ENCODE measurements at places on chromosomes 2 and 18.

DNA sequence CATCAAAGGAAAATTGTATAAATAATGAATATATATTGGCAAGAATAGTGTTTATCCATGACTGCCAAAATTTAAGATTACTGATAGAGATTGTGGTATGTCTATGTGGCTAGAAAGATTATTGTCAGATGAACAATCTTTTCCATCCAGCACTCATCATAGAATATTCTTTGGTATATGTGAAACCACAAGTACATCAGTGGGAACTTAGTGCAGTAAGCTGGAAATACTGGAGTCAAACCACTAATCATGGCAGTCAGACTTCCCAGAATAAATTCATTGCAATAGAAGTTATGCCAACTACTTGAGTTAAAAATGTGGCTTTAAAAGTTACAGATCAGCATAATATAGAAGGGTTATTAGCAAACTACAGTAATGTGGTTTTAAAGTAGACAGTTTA lies 310.3 kb downstream of the GULP1 start:
- DNase-seq, result no peak

DNA sequence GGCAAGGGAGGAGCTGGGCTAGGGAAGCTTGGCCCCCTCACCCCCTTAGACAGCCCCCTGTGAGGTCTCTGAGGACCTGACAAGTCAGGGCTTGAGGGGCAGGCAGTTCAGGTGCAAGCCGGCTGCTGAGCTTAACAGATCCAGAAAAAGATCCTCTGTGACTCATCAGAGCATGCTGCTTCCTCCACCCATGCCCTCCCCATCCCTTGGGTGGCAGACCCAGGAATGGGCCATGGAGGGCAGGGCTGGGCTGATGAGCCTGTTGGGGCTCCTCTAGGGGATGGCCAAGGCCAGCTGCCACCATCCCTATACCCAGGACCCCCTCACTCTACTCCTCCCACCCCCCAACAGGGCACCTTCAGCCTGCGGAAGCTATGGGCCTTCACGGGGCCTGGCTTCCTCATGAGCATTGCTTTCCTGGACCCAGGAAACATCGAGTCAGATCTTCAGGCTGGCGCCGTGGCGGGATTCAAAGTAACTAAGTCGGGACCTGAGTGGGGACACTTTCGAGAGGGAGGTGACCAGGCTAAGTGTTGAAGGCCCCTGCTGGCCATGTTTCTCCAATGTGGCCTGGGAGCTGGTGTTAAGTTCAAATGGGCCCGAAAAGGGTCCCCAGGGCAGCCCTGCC lies 1.9 kb downstream of the SLC11A1 start:
- DNase-seq, result peak; percentile 84

- DNase-seq, result peak; percentile 87
Measured at GRCh38 chr2:218401890-218402289, 2.2 kb downstream of the CTDSP1 start.

DNA sequence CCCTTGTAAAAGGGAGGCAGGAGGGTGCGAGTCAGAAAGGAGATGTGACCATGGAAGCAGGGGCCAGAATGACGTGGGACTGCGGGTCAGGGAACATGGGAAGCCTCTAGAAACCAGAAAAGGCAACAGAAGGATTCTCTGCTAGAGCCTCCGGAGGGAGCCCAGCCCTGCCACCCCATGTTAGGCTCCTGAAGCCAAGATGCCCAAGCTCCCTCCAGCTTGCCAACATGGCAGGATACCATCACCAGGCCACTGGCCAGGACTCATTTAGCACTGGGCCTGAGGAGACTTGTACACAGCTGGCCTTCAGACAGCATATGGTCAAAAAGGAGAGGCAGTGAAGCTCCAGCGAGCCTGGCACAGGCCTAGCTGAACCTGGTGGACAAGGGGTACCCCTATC lies 5.6 kb downstream of the TMEM247 start:
- no peak for DNase-seq

- no peak for DNase-seq
Measured at GRCh38 chr2:9144617-9145016, 62.0 kb upstream of the ASAP2 start.

DNA sequence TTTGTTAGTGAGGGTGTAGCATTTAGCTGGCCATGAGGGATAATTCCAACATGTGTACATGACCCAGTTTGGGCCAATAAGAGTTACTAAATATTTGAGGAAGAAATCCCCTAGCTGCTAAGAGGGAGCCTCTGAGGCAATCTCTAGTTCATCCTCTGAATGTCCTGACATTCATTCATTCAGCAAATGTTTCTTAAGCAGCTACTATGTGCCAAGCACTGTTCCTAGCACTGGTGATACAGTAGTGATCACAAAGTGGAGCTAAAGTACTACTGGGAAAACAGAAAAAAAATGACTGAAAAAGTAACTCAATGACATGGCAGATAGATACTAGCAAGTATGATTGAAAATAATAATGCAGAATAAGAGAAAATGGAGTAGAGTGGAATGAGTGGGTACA lies 79.8 kb upstream of the PID1 start:
- no peak for DNase-seq

DNA sequence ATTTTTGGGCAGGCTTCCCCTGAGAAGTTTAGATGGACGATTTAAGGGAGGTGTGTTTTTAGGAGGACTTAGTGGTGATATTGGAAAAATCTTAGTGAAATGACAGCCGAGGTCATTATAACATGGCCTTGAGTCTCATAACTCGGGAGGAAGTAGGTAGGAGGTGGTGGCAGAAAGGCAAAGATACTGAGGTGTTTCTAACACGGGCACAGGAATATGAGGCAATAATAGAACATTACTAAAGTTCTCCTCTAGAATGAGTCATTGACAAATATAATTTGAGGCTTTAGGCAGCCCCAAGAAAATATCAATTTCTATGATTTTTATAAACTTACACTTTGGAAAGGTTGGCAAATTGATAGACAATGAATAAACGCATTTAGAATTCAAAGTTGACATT lies 146.1 kb upstream of the ZEB2 start:
- DNase-seq, result peak; percentile 36

DNA sequence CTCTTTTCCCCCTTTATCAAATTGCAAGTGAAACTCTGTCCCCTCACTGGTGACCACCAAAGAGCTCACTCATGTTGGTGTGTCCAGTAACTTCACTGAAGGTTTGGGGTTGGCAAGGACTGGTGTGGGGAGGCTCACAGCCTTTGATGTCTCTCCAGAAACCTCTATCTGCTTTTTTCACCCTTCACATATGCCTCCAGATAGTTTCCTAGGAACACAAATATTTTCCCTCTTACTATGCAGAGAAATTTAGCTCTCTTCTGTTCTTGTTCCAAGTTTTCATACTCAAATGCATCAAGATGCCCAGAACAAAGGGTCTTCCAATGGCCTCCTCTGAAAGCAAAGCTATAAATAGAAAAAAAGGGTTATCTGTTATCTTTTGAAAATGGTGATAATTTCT lies 20.7 kb downstream of the DTNA start:
- DNase-seq, result no peak

- no peak for DNase-seq
Measured at GRCh38 chr18:28854964-28855363, 678.0 kb upstream of the CDH2 start.

DNA sequence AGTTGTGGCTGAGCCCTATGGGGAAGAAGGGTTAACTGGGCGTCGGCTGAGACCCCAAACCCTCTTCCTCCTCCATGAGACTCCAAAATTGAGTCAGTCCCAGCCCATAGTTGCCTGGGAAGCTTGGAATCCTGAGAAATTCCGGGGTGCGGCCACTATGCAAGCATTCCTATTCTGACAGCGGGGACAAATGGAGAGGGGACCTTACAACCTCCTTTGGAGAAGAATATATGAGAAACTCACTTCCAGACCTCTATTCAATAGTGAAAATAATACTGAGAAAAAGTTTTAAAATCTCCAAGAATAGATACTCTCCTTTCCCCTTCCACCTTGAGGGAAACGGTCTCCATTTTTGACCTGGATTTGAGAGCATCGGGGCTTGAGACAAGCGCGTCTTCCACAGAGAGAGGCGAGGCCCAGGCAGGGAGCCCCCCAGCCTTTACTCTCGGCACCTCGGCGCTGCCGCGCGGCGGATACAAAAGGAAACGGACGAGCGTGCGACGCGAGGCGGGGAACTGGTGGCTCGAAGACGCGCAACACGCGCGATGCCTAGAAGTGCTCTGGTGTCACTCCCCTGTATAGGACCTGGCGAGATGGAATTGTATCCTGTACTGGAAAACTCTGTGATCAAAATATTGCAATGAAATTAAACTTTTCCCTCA lies 11.1 kb downstream of the NR4A2 start:
- DNase-seq, result peak; percentile 83

DNA sequence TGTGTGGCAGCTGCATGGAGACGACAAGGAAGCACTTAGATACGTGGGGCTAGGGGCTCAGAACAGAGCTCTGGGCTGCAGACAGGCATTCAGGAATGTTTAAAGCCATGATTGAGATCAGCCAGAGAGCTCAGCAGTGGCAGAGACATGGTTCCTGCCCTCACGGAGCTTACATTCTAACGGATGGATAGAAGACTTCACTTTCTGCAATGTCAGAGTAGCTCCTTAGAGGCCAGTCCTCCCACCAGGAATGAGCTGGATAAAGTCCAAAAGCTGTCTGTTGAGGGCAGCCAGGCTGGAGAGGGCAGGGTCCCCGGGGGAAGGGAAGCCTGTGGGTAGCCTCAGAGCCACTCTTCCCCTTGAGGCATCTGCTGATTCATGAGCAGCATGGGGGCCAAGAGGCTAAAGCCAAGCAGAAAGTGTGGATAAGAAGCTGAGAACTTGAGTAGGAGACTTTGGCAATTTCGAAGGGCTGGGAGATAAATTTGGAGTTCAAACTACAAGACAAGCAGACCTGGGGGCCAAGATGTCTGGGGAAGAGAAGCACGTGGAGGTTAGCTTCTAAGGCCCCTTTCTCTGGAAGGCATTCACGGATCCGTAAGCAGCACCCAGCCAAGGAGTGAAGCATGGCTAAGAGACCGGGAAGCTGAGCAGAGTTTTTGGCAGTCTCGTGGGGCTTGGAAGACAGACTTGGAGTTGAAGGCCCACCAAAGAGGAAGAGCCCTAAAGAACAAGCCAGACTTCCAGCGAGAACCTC lies 9.7 kb upstream of the CIB4 start:
- DNase-seq, result peak; percentile 59

DNA sequence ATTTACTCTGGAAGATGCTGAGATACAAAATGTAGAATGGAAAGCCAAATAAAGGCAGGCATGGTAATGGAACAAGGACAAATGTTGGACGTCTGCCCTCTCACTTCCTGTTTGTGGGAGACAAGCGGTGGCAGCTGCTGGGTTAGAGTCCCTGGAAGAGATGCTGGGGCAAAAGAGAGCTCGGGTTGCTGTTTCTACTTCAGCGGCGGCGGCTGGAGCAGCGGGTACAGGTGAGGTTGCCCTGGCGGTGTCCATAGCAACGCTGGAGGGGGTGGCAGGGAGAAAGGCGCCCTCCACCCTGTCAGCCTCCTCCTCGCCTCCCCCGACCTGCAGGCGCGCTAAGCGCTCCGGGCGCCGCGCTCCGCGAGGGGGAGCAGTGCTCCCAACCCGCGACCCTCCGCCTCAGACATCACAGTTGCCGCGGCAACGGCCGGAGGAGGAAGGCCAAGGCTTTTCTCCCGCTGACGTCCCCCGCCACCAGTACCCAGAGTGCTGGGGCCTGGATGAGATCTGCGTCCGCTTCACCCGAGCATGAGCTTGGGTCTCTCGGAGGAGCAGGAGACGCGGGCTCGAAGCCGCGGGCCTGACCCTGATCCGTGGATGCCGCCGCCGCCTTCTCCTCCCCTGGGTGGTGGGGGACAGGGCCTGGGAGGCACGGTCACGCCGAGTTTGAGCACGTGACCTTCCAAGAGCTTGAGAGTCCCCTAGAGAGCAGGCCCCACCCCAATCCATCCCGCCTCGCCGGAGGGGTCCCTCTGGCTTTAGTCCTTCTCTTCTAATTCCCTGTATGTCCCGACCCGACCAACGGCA lies 65.6 kb downstream of the NOL4 start:
- peak; percentile 43 for DNase-seq

DNA sequence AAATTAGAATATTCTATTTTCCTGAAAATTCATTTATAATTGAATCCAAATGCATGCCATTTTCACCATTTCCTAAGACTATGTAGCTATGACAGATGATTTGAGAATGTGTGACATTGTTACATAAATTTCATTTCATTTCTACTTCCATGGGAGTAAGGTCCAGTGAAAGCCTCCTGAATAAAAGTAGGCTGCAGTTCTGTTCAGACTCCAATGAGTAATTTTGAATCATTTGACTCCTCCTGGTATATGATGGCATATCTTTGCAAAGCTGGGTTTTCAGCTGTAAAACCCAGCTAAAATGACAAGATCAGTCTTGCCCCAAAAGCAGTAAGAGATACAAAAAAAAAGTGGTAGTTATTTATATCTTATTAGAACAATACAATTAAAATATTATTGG lies 101.0 kb upstream of the DNAJC10 start:
- DNase-seq, result peak; percentile 72

DNA sequence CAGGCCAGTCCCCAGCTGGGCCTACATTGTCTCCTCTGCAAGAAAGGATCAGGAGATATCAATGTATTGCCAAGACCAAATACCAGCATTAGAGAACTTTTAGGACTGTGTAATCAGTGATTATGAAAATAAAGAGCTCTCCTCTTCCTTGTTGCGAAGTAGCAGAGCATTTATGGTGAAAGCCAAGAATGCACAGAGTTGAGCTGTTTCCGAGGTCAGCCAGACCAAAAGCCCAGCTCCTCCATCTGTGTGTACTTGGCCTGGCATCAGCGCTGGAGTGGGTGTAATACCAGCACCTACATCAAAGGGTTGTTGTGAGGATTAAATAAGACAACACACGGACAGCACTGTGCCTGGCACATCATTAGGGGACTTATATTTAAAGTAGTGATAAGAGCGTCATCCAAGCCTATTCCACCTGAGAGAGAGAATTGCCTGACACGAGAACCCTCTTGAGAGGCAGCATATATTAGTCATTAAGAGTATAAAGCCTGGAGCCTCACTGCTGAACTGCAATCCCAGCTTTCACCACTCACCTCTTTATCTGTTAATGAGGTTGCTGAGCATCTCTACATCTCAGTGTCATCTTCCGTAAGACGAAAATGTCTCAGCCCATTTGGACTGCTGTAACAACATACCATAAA lies 7.4 kb upstream of the SLC16A14 start:
- no peak for DNase-seq

GRCh38 chr2:103183061-103183460 lies 421.2 kb downstream of the TMEM182 start:
- no peak for DNase-seq

- DNase-seq, result no peak
Measured at GRCh38 chr18:58078889-58079573, 35.0 kb downstream of the NEDD4L start.

DNA sequence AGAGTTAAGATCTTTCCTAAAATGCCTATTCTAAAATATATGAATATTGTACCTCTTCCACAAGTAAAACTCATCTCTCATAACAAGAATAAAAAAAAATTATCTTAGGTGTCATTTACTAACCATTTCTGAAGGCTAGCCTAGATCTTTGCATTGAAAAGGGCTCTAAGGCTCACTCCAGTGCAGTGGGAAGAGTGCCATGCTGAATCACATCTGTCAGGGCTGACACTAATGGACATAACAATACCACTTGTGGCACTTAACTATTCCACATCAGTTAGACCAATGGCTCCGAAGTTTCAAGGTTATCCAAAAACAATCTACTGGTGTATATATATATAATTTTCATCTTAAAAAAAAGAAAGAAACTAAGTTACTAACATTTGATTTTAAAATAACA lies 130.2 kb downstream of the EXOC6B start:
- no peak for DNase-seq

GRCh38 chr2:28750316-28751251 lies 1.0 kb upstream of the PPP1CB start:
- DNase-seq, result peak; percentile 91

- no peak for DNase-seq
Measured at GRCh38 chr2:26492749-26493515, 15.0 kb upstream of the OTOF start.

- peak; percentile 11 for DNase-seq
Measured at GRCh38 chr18:24656551-24657443, 196.4 kb downstream of the HRH4 start.
